Activated T-cell treated with anti-CD3 and anti-CD28 coated beads, Interleukin-2, amount 50 U/mL, for 4 hours (primary cell): ENCODE measurements at places on chromosomes 11 and 22.

DNA sequence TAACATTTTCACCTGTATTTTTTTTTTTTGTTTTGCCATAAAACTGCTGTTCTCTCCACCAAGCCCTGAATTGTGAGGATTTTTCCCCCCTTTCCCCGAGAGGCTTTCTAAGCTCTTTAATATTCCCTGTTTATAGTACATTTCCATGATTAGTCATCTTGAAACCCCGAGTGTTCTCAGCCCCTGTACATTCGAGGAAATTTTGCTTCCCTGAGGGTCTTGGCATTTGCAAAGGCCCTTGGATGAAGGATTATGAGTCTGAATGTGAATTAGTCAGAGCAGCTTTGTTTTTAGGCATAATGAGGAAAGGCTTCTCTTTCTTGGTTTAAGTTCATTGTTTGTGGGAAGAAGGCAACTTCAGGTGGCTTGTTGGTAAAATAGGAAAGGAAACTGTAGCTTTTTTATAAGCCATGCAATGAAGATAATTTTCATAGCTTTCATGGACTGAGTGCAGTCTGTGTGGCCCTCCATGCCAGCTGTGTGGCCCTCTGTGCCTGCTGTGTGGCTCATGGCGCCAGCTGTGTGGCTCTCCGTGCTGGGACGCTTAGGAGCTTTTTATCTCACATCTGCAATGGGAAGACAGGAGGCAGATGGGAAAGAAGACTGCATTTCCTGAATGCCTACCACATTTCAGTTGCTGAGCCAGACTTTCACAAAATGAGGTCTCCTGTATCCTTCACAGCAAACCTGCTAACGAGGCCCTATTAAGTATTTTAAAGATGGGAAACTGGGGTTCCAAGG, 129.0 kb downstream of the TEAD1 start:
- DNase-seq, result no peak

- peak; percentile 72 for DNase-seq
These were observed 2.9 kb downstream of the RPL3 start for GRCh38 chr22:39316440-39317083.

DNA sequence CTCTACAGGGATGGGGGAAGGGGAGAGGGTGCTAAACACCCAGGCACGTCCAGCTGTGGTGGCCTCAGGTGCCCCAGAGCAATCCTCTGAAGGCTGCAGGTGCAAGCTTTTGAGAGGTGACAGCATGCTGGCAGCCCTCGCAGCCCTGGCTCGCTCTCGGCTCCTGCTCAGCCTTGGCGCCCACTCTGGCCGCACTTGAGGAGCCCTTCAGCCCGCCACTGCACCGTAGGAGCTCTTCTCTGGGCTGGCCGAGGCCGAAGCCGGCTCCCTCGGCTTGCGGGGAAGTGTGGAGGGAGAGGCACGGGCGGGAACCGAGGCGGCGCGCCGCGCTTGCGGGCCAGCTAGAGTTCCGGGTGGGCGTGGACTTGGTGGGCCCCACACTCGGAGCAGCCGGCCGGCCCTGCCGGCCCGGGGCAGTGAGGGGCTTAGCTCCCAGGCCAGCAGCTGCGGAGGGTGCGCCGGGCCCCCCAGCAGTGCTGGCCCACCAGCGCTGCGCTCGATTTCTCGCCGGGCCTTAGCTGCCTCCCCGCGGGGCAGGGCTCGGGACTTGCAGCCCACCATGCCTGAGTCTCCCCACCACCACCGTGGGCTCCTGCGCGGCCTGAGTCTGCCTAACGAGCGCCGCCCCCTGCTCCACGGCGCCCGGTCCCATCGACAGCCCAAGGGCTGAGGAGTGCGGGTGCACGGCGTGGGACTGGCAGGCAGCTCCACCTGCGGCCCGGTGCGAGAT, 112.1 kb downstream of the TRIM29 start:
- DNase-seq, result no peak

GRCh38 chr11:46391186-46391577, 394 bp downstream of the CHRM4 start:
- no peak for DNase-seq

DNA sequence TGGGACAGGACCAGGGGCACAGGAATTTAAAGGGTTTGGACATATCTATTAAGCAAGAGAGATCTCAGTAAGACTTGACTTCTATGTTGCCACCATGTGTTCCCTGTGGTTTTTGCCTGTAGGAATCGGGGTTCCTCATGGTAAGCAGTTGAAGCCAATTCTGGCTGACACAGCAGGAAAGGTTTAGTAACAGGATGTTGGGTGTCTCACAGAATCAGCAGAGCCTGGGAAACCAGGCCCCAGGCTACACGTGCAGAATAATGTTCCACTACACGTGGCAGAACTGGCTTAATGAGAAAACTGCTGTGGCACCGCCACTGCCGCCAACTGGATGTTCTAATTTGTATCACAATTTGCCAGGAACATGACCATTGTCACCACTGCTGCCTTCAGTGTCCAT, 264.6 kb upstream of the PLET1 start:
- DNase-seq, result no peak

DNA sequence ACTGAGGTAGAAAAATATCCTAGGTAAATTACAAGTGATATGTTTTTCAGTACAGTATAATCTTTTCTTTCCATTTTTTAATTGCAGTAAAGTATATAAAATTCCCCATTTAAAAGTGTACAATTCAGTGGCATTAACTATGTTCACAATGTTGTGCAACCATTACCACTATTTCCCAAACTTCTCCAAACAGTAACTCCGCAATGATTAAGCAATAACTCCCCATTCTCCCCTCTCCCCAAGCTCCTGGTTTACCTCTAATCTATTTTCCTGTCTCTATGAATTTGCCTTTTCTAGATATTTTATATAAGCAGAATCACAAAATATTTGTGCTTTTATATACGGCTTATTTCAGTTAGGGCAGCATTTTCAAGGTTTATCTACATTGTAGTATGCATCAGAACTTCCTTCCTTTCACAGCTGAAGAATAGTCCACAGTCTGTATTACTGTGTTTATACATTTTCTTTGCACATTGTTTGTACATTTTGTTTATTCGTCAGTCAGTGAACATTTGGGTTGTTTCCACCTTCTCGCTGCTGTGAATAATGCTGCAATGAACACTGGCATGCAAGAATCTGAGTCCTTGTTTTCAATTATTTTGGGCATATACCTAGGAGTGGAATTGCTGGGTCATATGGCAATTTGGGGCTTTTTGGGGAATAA, 110.7 kb downstream of the RPL27A start:
- no peak for DNase-seq
